ENCODE measurements at places on chromosomes 3 and 15.

GRCh38 chr3:160665231-160665630, 11.7 kb upstream of the ARL14 start:
- DNase-seq: no peak

DNA sequence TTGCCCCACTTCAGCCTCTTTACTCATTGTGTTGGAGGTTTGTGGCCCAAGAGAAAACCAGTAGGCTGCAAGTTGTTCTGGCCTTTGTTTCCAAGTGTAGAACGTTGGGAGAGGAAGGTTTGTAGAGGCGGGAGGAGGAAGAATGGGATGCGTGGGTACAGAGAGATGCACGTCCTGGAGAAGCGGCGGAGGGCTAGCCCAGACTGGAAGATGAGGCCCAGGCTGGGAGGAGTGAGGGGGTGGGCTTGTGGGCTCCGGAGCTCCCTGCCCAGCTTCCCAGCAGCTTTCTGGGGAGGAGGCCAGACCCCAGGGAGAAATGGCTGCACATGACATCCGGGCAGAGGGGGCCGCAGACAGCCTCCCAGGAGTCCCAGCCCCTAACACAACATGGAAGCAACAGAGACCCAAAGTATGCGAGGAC, 5.3 kb downstream of the PLA2G4F start:
- no peak for DNase-seq

GRCh38 chr3:135226057-135226456, 431.0 kb downstream of the EPHB1 start:
- no peak for DNase-seq

- no peak for DNase-seq
Observed at GRCh38 chr3:139935016-139935865, at the start of gene CLSTN2. TSS of gene CLSTN2 (plus strand) at chr3:139935185.

- no peak for DNase-seq
Observed at GRCh38 chr3:106337116-106337515, 468.3 kb upstream of the CBLB start.

DNA sequence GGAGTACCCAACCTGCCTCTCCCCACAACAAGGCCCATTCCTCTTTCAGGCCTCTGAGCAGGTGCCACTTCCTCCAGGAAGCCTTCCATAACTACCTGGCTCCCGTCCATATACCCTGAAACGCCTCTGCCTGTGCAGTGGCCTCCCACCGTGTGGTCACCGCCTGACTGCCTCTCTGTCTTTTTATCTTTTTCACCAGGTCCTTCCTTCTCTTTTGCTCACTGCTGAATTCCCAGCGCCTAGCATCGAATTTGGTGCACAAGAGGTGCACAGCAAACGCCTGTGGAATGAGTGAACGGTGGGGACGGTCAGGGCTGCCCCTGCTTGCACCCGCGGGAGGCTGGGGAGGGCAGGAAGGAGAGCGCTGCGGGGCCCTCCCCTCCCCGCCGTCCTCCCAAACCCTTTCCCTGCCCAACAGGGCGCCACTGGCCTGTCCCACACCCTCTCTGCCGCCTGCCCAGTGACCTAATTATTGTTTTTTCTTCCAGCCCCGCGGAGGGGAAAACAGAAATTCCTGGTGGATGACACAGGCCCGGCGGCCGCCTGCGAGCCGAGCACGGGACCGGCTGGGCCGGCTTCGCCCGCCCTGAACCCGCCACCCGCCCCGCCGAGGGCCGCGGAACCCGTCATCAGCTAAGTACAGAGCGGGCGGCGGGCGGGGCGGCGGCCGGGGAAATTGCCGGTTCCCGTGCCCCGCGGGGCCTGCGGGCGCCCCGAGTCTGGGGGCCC, 140.1 kb downstream of the SMAD6 start:
- DNase-seq: no peak

- DNase-seq: no peak
Observed at GRCh38 chr3:134486577-134487041, 752 bp downstream of the CEP63 start.

DNA sequence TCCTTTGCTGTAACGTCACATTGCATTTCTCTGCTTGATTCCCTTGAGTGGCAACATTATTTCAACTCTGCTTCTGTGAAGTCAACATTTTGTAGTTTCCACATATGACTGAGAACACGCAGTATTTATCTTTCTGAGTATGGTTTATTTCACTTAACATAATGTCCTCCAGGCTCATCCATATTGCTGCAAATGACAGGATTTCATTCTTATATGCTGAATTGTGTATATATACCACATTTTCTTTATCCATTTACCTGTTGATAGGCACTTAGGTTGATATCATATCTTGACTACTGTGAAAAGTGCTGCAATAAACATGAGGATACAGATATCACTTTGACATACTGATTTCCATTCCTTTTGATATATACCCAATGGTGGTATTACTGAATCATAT, 878.5 kb downstream of the PLOD2 start:
- no peak for DNase-seq

DNA sequence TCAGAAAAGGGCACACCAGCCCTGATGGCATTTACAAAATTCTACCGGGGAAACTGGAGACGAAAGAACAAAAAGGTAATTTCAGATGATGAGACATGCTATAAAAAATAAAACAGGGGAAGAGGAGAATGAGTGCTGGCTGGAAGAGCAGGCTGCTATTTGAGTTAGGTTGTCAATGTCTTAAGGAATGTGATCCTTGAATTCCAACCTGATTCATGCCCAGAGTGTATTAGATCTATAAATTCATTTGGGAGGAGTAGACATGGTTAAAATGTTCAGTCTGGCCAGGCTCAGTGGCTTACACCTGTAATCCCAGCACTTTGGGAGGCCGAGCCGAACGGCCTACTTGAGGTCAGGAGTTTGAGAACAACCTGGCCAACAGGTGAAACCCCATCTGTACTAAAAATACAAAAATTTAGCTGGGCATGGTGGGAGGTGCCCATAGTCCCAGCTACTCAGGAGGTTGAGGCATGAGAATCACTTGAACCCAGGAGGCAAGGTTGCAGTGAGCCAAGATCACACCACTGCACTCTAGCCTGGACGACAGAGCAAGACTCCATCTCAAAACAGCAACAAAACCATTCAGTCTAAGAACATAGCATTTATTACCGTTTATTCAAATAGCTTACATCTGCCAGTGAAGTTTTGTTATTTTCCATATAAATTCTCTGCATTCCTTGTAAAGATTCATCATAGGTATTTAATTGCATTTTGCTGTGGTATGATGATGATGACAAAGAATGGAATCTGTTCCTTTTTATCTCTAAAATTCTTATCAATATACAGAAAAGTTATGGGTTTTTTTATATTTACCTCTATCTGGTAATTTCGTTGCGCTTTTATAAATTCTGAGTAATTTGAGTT, 126.7 kb upstream of the NR2E3 start:
- no peak for DNase-seq

- DNase-seq: no peak
Observed at GRCh38 chr15:57626713-57627440, 35.2 kb downstream of the MYZAP start.

- no peak for DNase-seq
Observed at GRCh38 chr3:53401154-53401553, 53.8 kb upstream of the DCP1A start.

- no peak for DNase-seq
Observed at GRCh38 chr3:42572278-42572677, 9.5 kb downstream of the SEC22C start.

GRCh38 chr3:58996730-58997129, 53.1 kb downstream of the CFAP20DC start:
- DNase-seq: no peak

Measured in CMK (cell line).